Stimulated activated CD4-positive, alpha-beta T cell treated with anti-CD3 and anti-CD28 coated beads, Interleukin-1b, Interleukin-23, amount 100 ng/mL, for 4 hours (primary cell): ENCODE measurements at places on chromosomes 7 and 10.

GRCh38 chr7:41570766-41571165, 132.1 kb downstream of the INHBA start:
- no peak for DNase-seq

GRCh38 chr7:114047889-114048288, 129.1 kb upstream of the PPP1R3A start:
- DNase-seq: no peak

DNA sequence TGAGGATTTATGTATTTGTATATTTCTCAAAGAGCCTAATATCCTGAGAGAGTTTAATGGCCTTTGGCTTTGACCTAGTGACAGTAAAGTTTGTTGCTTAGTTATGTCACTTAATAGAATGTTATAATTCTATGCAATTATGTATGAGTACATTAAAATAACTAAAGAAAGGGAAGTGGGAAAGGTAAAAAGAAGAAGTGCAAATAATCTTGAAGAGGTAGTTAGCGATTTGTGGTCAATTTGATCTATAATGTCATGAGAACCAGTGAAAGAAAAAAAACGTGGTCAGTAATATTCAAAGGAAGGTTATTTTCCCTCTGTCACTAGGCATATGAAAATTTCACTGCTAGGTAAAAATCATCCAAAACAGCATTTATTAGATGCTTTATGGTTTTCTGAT, 143.4 kb upstream of the LSM8 start:
- DNase-seq: no peak

GRCh38 chr10:12980713-12981306, 20.7 kb downstream of the CCDC3 start:
- DNase-seq: no peak

DNA sequence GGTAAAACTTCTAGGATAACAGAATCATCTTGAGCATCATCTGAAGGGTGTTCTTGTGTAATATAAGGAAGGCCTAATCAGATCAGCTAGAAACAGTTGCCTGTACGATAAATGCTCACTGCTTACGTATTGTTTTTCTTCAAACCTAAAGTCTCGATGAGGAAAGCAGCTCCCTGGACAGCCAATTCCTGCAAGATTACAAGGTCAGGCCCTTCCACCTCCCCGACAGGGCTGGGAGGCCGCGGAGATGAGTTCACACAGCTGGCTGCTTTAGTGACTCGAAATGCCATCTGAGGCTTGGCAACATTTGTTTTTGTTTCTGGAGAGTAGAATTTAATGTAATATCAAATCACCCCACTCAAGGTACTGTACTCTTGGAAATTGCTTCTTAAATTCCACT, 95.1 kb upstream of the PFKP start:
- DNase-seq: no peak

DNA sequence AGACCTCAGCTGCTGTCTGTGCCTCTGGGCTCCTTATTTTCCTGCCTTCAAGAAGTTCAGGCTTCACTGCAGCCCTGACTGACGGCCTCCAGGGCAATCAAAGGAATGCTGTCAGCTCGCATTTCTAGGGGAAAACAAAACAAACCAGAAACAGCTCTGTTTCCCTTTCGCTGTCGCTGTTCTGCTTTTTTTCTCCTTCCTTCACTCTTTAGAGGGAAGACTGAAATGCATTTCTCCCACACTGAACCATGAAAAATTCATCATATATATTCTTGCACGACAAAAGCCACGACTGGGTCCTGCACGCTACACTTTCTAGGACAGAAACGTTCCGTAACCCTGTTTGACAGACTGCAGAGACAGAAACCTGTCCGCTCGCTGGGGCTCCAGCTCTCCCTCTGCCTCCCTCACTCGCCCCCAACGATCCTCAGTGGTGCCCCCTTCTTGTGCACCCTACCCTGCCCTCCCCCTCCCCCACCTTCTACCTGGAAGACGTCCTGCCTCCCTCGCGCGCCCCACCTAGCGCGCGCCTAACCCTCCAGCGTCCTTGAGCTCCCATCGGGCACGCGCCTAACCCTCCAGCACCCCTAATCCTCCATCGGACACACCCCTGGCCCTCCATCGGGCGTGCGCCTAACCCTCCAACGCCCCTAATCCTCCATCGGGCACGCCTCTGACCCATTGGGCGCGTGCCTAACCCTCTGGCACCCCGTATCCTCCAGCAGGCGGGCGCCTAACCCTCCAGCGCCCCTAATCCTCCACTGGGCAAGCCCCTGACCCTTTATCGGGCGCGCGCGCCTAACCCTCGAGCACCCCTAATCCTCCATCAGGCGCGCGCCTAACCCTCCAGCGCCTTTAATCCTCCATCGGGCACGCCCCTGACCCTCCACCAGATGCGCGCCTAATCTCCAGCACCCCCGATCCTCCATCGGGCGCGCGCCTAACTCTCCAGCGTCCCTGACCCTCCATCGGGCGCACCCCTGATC, 37.1 kb downstream of the SVOPL start:
- DNase-seq: no peak
